ENCODE measurements at places on chromosomes 1 and 21. TPM values are rescaled to one million over a fixed set of nuclear protein-coding genes. Genes with fewer than 3 reads are reported as not detected.

- peak; percentile 24 for DNase-seq
- no peak overlapping the region for H3K4me3 ChIP-seq
- no peak overlapping the region for H3K27ac ChIP-seq
- no peaks in the 10 kb centered on the region for H3K27me3 ChIP-seq
- H3K36me3 ChIP-seq: no peaks in the 10 kb centered on the region
- no peaks in the 10 kb centered on the region for H3K4me1 ChIP-seq
Observed at GRCh38 chr21:38861989-38862683, 56.4 kb downstream of the ETS2 start.

Gene OR10J4
- polyA plus RNA-seq: not detected

- H3K4me1 ChIP-seq: no peaks in the 10 kb centered on the region
- no peak overlapping the region for H3K4me3 ChIP-seq
- H3K27me3 ChIP-seq: no peaks in the 10 kb centered on the region
- peaks cover 7% of the 10 kb centered on the region for H3K36me3 ChIP-seq
- DNase-seq: no peak
Observed at GRCh38 chr1:220255204-220255603, 17.0 kb downstream of the RAB3GAP2 start.

DNA sequence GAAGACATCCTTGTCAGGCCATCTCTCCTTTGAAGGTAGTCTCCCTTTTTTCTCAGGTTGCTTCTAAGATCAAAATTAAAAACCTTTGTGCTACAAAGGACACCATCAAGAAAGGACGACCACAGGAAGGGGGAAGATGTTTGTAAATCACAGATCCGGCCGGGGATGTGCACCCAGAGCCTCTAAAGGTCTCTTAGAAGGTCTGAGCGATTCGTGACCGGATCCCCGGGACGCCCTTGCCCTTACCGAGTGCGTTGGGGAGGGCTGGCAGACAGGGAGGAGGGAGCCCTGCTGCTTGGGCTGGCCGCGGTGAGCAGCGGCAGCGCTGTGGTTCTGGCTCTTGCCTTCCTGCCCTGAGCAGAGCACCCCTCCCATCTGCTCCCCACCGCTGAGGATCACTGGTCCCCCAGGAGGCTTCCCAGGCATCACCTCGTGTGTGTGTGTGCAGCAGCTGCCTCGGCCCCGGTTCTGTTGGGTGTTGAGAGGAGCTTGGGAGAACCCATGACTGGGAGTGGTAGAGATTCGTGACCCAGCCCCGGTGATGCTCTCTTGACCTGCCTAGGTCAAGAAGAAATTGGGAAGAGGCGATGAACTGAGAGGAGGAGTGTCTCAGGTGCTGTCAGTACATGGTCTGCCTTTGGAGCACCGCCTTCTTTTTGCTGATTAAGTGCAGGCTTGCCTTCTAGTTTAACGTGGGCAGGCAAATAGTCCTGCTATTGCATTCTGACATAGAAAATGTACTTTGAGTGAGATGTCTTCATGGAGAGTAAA lies 34.5 kb downstream of the AGPAT3 start:
- DNase-seq: no peak
- H3K4me3 ChIP-seq: no peak overlapping the region
- H3K4me1 ChIP-seq: peaks cover 59% of the 10 kb centered on the region
- no peak overlapping the region for H3K27ac ChIP-seq
- H3K27me3 ChIP-seq: no peaks in the 10 kb centered on the region

Gene CR2
- 4.2 TPM for polyA plus RNA-seq

- no peak overlapping the region for H3K4me3 ChIP-seq
- H3K27me3 ChIP-seq: no peaks in the 10 kb centered on the region
Observed at GRCh38 chr1:116986421-116987255, 14.9 kb upstream of the CD101 start.

Gene RGS13
- polyA plus RNA-seq: 2.6 TPM
